Epithelial cell of proximal tubule (primary cell): ENCODE measurements at places on chromosomes 11 and 22. TPM values are rescaled to one million over a fixed set of nuclear protein-coding genes. Genes with fewer than 3 reads are reported as not detected.

The CLCF1 gene
- total RNA-seq: 23.8 and 44.6 TPM in 2 replicates

The API5 gene
- 93.9 and 101 TPM in 2 replicates for total RNA-seq

The KRTAP5-4 gene
- total RNA-seq: not detected in 2 replicates

The PRG2 gene
- total RNA-seq: not detected in 2 replicates

The MUC2 gene
- not detected in 2 replicates for total RNA-seq

The CCDC116 gene
- 0.17 and 0.29 TPM in 2 replicates for total RNA-seq
